Stimulated activated naive CD4-positive, alpha-beta T cell treated with Interleukin-2 at 50 U/mL for 16 hours (primary cell): ENCODE measurements at places on chromosomes 16 and 17.

- DNase-seq = no peak
Measured at GRCh38 chr17:79484600-79485418, 126.0 kb downstream of the RBFOX3 start.

DNA sequence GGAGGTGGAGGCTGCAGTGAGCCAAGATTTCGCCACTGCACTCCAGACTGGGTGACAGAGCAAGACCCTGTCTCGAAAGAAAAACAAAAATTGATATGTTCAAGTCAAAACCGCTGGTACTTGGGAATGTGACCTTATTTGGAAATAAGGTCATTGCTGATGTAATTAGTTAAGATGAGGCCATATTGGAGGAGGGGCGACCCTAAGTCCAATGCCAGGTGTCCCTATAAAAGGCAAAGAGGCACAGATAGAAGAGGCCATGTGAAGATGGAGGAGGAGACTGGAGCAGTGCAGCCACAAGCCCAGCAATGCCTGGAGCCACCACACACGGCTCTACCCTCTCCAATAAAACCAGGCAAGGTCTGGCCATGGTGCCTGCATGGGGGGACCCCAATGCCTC lies 50.8 kb upstream of the JPH3 start:
- no peak for DNase-seq

DNA sequence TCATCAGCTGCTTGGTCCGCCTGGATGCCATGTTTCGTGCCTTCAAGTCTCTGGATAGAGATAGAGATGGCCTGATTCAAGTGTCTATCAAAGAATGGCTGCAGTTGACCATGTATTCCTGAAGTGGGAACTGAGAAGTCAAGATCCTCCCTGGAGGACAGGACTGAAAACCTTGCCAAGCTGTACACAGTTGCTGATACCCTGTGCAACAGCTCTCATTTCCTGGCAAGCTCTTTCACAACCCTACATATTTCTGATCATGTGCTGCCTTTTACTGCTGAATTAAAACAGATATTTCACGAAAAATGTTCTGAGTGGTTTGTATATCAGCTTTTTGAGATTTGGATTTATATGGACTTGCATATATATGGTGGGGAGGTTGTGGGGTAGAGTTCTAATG lies 898 bp downstream of the CAPNS2 start:
- no peak for DNase-seq

- no peak for DNase-seq
Measured at GRCh38 chr16:1602285-1602684, 9.6 kb downstream of the IFT140 start.

DNA sequence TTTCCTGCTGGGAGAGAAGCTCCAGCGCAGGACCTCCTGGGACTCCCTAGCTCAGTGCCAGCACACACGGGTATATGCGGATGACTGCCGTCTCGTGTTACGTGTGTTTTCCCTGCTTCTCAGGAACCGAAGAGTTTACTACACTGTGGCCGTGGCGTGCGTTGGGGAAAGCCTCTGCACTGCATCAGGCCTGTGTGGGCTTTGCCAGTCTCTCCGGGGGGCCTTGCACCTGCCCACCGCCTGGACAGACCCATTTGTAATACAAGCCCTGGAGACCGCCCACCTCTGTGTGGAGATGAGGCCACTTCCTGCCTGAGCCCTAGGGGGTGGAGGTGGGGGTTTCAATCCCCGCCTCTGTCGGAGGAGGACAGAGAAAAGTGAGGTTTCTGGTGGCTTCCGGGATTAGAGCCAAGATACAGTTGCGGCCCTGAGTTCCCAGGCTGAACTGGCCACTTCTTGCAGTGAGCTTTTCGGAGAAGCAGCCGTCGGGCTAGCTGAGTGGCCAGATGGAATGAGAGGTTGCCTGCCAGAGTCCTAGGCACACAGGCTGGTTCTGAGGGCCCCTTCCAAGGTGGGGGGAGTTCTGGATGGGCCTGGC lies 43.4 kb upstream of the GSE1 start:
- DNase-seq = peak; percentile 27

DNA sequence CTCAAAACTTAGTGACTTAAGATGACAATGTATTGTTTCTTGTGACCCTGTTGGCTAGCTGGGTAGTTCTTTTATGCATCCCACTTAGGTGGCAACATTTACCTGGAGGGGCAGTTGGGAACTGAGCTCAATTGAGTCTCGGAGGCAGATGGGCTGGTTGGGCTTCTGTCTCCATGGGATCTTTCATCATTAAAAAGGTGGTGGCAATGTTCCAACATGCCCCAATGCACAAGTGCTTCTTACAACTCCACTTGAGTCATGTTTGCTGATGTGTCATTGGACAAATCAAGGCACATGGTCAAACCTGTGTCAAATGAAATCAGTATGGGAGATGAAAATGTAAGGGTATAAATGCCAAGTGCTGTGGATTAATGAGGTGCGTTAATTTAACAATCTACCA lies 11.7 kb upstream of the HS3ST3B1 start:
- no peak for DNase-seq

DNA sequence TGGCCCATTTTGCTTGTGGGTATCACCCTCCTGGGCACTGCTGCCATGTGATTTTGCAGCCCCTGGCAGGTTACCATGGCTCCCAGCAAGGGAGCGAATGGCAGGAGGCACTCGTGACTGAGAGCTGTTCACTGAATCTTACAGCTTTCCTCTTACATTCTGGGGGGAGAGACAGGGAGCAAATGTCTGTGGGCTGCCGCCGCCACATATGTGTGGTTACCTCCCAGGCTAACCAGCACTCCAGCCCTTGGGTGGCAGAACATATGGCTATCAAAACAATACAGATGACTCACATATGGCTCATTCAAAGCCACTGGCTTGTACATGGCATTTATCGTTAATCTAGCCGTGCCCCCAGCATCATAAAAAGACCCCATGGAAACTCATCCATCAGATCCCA lies 19.8 kb downstream of the GTF3C1 start:
- no peak for DNase-seq

- no peak for DNase-seq
Measured at GRCh38 chr17:33209671-33210070, 83.4 kb downstream of the ASIC2 start.

DNA sequence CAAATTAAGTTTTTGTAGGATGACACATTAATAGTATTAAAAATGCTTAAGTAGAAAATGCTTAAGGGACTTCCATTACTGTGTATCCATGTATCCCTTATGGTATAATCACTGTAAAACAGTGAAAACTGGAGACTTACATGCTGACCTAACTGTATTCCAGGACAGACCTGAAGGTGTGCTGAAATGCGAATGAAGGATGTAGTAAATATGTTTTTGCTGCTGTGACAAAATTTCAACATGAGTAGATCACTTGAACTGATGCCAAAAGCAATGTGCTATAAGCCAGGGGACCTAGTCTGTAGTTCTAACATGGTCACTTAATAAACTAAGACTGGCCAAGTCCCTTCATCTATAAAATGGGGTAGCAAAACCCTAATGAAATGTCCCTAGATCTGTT lies 142.0 kb upstream of the CORO6 start:
- no peak for DNase-seq

DNA sequence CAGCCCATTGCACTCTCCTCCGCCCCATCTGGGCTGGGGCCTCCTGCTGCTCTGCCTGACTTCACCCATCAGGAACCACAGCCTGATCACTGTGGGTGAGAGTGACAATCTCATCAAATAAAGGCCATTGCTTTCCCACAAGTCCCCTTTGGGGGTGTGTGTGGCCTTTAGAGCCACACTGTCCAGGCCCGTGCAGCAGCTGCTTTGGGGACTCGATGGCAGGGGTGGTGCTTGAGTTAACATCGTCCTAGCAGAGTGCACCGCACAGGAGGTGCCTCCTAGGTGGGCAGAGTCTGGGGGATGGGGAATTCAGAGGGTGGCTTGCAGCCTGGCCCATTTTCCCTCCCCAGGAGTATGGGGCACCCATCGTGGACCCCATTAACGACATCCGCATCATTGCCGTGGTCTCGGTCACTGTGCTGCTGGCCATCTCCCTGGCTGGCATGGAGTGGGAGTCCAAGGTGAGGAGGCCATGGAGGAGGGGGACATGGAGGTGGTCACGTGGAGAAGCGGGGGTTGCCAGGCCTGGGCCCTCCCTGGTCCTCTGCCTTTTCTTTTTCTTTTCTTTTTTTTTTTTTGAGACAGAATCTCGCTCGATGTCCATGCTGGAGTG lies 5.4 kb downstream of the SLC12A3 start:
- DNase-seq = no peak

GRCh38 chr16:30904114-30904780 lies 7.8 kb downstream of the CTF1 start:
- DNase-seq = no peak

DNA sequence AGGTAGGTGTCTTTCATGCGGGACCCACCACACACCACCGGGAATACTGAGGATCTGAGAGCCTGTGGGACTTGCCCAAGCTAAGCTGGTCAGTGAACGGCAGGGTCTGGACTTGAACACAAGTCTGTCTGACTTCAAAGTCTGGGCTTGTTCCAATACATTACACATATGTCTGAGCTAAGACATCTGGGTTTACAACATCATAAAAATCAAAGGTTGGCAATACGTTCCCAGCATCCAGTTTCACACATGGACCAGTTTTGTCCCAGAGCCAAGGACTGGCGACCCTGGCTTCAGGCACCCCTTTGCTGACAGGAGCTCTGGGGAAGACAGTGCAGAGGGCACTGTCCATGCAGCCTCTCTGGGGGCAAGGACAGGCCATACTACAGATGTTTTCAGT lies 27.9 kb upstream of the AXIN2 start:
- DNase-seq = no peak

GRCh38 chr17:44381810-44382305 lies 7.6 kb downstream of the ITGA2B start:
- DNase-seq = no peak

- no peak for DNase-seq
Measured at GRCh38 chr17:9020824-9021157, 519 bp upstream of the NTN1 start.

- DNase-seq = no peak
Measured at GRCh38 chr16:86459266-86459665, 51.1 kb upstream of the FOXF1 start.

DNA sequence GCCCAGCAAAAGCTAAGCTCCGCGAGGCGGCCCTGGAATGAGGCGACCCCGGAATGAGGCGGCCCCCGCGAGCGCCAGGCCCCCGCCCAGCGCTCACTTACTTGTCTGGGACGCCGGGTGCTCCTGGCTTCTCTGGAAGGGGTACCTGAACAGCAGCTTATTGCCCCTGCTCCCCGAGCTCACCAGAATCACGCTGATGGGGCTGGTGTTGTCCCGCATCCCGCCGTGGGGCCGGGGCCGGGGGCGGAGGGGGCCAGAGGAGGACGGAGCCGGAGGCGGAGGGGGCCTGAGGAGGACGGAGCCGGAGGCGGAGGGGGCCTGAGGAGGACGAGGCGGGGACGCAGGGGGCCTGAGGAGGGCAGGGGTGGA lies 440 bp downstream of the NPRL3 start:
- DNase-seq = peak; percentile 30

DNA sequence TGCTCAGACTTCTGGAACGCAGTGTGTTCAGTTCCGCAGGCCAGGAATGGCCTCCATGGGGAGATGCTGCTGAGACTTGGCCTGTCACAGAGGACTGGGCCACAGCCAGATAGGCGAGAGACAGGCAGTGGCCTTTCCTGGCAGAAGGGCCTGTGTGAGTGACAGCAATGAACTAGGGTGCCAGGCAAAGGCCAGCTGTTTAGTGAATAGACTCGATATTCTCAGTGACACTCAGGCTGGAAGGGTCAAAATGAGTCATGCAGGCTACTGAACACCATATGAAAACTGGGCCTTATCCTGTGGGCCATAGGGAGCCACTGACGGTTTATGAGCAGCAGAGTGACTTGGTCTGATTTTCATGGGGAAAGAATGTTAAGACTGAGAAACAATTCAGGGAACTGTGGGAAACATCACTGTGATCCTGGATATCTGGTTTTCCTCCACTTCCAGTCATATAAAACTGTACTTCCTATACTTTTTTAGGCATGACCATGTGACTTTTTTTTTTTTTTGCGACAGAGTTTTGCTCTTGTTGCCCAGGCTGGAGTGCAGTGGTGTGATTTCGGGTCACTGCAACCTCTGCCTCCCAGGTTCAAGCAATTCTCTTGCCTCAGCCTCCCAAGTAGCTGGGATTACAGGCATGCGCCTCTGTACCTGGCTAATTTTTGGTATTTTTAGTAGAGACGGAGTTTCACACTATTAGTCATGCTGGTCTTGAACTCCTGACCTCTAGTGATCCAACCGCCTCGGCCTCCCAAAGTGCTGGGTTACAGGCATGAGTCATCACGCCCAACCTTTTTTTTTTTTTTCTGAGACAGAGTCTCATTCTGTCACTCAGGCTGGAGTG lies 5.2 kb upstream of the NUBP1 start:
- peak; percentile 56 for DNase-seq

DNA sequence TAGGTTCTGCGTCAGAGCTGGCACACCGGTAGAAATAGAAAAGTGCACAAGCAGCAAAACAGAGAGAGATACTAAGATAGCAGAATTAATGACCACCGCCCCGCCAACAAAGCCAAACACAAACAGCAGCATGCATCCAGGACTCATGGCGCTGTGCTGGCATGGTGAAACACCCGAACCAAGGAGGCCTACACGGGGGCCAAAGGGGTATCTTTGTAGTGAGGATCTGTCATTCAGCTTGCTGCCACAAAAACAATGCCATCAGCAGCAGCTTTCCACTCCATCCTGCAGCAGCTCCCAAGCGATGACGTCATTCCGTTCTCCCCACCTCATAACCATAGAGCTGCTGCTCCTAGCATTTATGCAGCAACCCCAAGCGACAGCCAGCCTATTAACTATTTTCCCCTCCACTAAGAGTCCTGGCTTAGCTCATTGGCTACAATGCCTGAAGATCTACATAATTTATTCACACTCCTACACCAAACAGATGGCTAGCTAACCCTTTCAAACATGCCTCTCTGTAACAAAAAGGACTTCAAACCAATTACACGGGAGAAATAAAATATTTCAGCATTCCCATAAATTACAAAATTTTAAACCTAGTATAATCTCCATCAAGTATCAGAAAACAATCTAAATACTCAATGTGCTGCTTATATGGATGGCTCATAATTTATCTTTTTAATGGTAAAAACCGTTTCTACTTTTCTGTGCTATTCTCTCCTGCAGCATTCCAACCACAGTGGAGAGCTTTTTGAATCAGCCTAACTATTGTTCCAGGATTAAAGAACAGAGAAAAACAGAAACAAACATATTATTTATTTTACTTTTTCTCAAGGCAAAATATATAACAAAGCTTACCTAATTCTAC lies 73.9 kb downstream of the SPAG9 start:
- DNase-seq = no peak

- no peak for DNase-seq
Measured at GRCh38 chr16:19503461-19504075, 18.3 kb downstream of the GDE1 start.

GRCh38 chr17:82007495-82008257 lies 15.0 kb downstream of the CENPX start:
- DNase-seq = no peak

DNA sequence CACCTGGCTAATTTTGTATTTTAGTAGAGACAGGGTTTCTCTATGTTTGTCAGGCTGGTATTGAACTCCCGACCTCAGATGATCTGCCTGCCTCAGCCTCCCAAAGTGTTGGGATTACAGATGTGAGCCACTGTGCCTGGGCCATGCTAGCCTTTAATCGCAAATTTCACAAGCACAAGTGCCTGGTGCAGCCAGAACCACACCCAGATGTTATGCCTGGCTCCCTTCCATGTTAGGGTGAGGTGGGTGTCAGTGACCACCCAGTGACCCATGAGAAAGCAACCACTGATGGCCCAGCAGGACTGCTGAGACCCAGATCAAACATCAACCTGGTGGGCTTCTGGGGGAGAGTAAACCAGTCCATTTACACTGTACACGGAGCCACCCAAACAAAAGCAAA lies 241.9 kb downstream of the CDH11 start:
- no peak for DNase-seq

- DNase-seq = no peak
Measured at GRCh38 chr16:73052576-73052975, 4.6 kb upstream of the ZFHX3 start.

GRCh38 chr17:29344201-29344856 lies 45.8 kb upstream of the TAOK1 start:
- no peak for DNase-seq
